Activated naive CD4-positive, alpha-beta T cell treated with anti-CD3 and anti-CD28 coated beads, Interleukin-2, amount 50 U/mL, for 16 hours (primary cell): ENCODE measurements at places on chromosomes 7 and 10.

GRCh38 chr7:25839084-25839769 is 312.8 kb upstream of the NFE2L3 start:
- DNase-seq, result no peak

GRCh38 chr10:33556620-33557019 is 222.2 kb upstream of the NRP1 start:
- no peak for DNase-seq

- DNase-seq, result no peak
Observed at GRCh38 chr7:149885191-149886017, 11.6 kb downstream of the ATP6V0E2 start.

DNA sequence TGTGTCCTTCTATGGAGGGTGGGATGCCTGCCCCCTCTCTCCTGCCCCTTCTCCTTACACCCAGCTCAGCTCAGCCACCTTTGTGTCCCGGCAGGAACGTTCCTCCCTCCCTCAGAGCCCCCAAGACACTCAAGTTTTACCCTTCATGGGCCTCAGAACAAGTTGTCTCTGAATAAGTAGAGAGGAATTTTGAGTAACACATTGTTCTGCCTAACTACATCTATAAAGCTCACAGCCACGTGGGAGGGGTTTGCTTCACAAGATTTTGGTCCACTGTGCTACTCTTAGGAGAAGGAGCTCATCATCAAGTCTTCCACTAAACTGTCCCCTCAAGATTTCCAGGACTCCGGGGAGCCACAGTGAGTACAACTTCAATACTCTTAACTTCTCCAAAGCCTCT is 51.6 kb upstream of the ZNF32 start:
- no peak for DNase-seq

GRCh38 chr7:25429731-25430130 is 201.4 kb upstream of the NPVF start:
- no peak for DNase-seq

GRCh38 chr10:22475651-22476600 is 130.6 kb downstream of the SPAG6 start:
- DNase-seq, result peak; percentile 30

- no peak for DNase-seq
Observed at GRCh38 chr10:132054564-132054963, 11.2 kb upstream of the JAKMIP3 start.

DNA sequence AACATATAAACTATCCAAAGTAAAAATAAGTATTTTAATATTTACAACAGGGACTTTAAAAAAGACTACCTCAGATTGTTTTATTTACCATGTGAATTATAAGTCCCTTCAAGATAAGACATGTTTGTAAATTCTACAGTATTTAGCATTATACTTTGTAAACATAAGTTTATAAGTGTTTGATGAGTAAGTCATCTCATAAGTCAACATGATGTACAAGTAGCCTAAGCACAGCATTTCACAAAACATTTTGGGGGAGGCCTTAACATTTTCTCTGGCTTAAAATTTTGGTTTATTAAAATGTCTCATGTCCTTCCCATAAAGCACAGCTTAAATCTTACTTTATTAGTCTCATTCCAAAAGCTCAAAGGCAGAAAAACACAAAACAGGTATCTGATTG is 15.4 kb downstream of the EPC1 start:
- no peak for DNase-seq

GRCh38 chr7:142420554-142421362 is 162.9 kb upstream of the PRSS58 start:
- DNase-seq, result no peak

GRCh38 chr7:638256-639011 is 88.1 kb upstream of the DNAAF5 start:
- no peak for DNase-seq

- DNase-seq, result no peak
Observed at GRCh38 chr7:13991791-13992595, 2.5 kb upstream of the ETV1 start.

GRCh38 chr7:138089080-138089901 is 13.0 kb downstream of the AKR1D1 start:
- DNase-seq, result no peak

DNA sequence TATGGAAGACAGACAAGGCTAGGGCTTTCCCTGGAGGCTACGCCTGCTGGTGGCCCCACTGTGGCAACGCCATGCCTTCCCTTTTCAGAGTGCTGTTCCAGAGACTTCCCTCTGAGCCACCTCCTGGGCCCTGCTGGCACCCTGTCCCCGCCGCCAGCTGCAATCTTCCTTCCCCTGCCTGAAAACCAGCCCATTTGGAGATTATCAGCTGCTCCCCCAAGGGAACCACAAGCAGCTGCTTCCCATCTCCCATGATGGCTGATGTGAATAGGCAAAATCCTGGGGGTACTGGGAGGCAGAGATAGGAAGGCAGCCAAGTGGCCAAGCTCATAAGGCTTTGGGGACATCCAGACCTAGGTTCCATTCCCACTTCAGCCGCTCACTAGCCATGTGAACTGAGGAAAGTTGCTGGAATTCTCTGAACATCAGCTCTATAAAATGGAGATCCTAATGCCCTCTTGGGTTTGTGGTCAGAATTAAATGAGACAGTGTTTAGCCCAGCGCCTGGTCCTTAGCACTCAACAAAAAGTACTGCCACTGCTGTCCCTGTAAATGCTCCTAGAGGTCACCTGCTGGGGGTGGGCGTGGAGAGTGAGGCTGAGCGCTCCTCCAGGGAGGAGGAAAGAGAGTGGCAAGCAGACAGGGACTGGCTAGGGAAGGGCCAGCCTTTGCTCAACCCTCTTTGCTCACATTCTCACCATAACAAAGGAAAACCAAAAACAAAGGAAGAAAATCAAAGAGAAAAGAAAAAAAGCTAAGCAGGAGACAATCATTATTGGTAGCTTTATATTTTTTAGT is 5.9 kb downstream of the TSPAN33 start:
- DNase-seq, result no peak

- peak; percentile 70 for DNase-seq
Observed at GRCh38 chr7:74269757-74270277, 15.6 kb upstream of the RFC2 start.

DNA sequence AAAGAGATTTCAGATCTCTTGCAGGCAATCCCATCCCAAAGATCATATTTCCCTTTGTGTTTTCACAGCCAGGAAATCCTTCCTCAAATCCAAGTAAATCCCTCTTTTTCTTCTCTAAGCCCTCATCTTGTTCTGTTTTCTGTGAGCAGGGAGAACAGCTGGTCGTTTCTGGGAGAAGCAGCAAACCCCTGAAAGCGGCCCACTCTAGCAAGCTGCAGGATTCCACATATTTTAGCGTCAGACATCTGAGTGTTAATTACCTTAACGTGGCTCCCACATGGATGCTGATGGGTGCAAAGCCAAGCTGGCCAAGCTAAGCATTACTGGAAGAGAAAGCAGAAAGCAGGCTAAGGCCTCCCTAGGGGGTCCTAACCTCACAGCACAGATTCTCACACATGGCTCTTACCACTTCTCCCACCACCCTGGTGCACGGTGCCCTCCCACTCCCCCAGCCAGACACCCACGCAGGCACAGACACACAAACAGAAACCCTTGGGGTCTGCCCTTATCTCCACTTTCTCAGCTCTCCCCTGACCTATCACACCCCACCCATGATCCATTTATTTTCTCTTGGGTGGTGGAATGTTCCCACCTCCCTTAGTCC is 551.0 kb upstream of the AUTS2 start:
- no peak for DNase-seq
